Activated T-helper 1 cell treated with anti-CD3 and anti-CD28 coated beads, Interleukin-12 subunit alpha, Interleukin-12 subunit beta, Interleukin-2, Interleukin-4 antibody, amounts not matched to agents 30 ng/mL and 10 ng/mL and 1 ng/mL, durations not matched to agents 14 hours and 24 hours and 36 hours (primary cell): ENCODE measurements at places on chromosomes 4 and X. TPM values are rescaled to one million over a fixed set of nuclear protein-coding genes. Genes with fewer than 3 reads are reported as not detected.

Gene HTRA3
- not detected in 2 replicates for total RNA-seq

Gene WDR44
- total RNA-seq: 10.0 and 11.3 TPM in 2 replicates

Gene KLB
- total RNA-seq: not detected in 2 replicates

Gene NHSL2
- 0.10 and 0.36 TPM in 2 replicates for total RNA-seq

Gene RASGEF1B
- total RNA-seq: 3.6 and 3.7 TPM in 2 replicates

Gene ERVMER34-1
- 0.05 TPM in 1 of 2 replicates, not detected in the other for total RNA-seq

Gene CT45A2
- total RNA-seq: not detected in 2 replicates

Gene TASL
- 7.0 and 7.6 TPM in 2 replicates for total RNA-seq

Gene NDP
- not detected in 2 replicates for total RNA-seq

Gene PDZD4
- 0.29 and 0.44 TPM in 2 replicates for total RNA-seq

Gene ZFP92
- 2.4 and 2.5 TPM in 2 replicates for total RNA-seq

Gene TGIF2LX
- not detected in 2 replicates for total RNA-seq

Gene RAB33A
- total RNA-seq: 20.5 and 21.5 TPM in 2 replicates

Gene RPS6KA6
- total RNA-seq: not detected in 2 replicates

Gene ETDB
- total RNA-seq: not detected in 2 replicates

Gene MAGEB6B
- not detected in 2 replicates for total RNA-seq

Gene GPR143
- total RNA-seq: not detected in 2 replicates

Gene MXD4
- 7.9 and 10.1 TPM in 2 replicates for total RNA-seq

Gene F9
- total RNA-seq: not detected in 2 replicates

Gene HOPX
- 121 and 128 TPM in 2 replicates for total RNA-seq

Gene CTAG1B
- total RNA-seq: not detected in 2 replicates

Gene PNMA5
- not detected in 2 replicates for total RNA-seq

Gene CT83
- not detected in 2 replicates for total RNA-seq

Gene CTPS2
- 5.1 and 5.3 TPM in 2 replicates for total RNA-seq

Gene DCAF12L1
- not detected in 2 replicates for total RNA-seq

Gene CHM
- total RNA-seq: 15.6 and 15.7 TPM in 2 replicates

Gene RBM46
- total RNA-seq: not detected in 2 replicates

Gene TRIML1
- not detected in 2 replicates for total RNA-seq

Gene SRPK3
- not detected in 2 replicates for total RNA-seq

Gene DEFB131A
- total RNA-seq: not detected in 2 replicates

Gene FMR1
- 35.9 and 37.5 TPM in 2 replicates for total RNA-seq

Gene MAGEA12
- not detected in 2 replicates for total RNA-seq

Gene TMPRSS11D
- not detected in 2 replicates for total RNA-seq

Gene SSX2B
- total RNA-seq: not detected in 2 replicates

Gene ATOH1
- not detected in 2 replicates for total RNA-seq

Gene SPANXA1
- not detected in 2 replicates for total RNA-seq

Gene BEND2
- total RNA-seq: not detected in 2 replicates

Gene RIBC1
- 0.64 and 0.75 TPM in 2 replicates for total RNA-seq

Gene ENAM
- total RNA-seq: not detected in 2 replicates

Gene ATP1B4
- not detected in 2 replicates for total RNA-seq

Gene NKX3-2
- total RNA-seq: not detected in 2 replicates

Gene ANXA3
- total RNA-seq: 8.1 and 9.2 TPM in 2 replicates

Gene HS6ST2
- total RNA-seq: 1.1 TPM in 2 replicates

Gene CXCL1
- total RNA-seq: not detected in 2 replicates

Gene TMPRSS11B
- total RNA-seq: not detected in 2 replicates

Gene DCHS2
- total RNA-seq: not detected in 2 replicates

Gene VBP1
- 73.0 and 74.6 TPM in 2 replicates for total RNA-seq

Gene TEX13D
- 0.05 TPM in 1 of 2 replicates, not detected in the other for total RNA-seq

Gene FAM47A
- total RNA-seq: not detected in 2 replicates

Gene IGSF1
- total RNA-seq: not detected in 2 replicates

Gene BEND4
- 0.20 and 0.47 TPM in 2 replicates for total RNA-seq

Gene WNK3
- 0.02 and 0.16 TPM in 2 replicates for total RNA-seq

Gene CSN1S1
- not detected in 2 replicates for total RNA-seq

Gene RNF175
- not detected in 2 replicates for total RNA-seq
